ENCODE measurements at places on chromosomes 12 and 14.

GRCh38 chr14:100885617-100886016 is 17.9 kb downstream of the RTL1 start:
- DNase-seq, result no peak

DNA sequence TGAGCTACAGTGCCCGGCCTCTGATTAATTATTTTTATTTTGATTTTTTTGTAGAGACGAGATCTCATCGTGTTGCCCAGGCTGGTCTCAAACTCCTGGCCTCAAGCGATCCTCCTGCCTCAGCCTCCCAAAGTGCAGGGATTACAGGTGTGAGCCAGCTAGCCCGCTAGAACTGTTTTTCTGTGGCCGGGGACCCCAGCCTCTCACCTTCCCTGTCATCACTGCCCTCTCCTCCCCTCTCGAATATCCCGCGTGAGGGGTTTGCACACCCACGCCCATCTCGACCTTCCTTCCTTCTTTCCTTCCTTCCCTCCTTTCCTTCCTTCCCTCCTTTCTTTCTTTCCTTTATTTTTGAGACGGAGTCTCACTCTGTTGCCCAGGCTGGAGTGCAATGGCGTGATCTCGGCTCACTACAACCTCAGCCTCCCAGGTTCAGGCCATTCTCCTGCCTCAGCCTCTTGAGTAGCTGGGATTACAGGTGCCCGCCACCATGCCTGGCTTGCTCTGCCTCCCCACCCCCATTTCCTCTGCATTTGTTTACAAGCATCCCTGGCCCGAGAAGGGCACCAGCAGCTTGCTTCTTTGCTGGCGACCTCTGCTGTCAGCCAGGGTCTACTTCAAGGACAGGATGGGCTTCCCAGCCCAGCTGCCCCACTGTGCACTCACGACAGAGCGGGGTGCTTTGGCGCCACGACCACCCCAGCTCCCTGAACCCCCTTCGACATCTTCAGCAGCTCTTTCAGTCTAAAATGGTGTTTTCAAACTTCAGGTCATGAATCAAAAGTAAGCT is 4.3 kb upstream of the TRAF3 start:
- DNase-seq, result no peak

DNA sequence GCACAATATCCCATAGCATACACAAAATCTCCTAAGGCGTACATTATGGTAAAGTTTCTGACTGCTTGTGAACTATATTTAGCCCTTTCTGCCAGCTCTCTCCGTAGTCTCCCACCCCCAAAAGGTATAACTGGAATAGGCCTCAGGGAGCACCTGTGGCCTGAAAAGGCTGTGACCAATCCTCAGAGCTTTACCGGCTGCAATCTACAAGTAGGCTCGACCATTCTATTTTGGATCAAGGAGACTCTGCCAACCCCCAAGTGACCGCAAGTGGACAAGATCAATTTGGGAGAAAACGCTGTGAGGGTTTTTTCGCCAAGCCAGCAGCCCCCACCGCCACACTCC is 1.2 kb downstream of the PPTC7 start:
- DNase-seq, result no peak

GRCh38 chr12:114726092-114726710 is 42.2 kb upstream of the TBX3 start:
- DNase-seq, result no peak

DNA sequence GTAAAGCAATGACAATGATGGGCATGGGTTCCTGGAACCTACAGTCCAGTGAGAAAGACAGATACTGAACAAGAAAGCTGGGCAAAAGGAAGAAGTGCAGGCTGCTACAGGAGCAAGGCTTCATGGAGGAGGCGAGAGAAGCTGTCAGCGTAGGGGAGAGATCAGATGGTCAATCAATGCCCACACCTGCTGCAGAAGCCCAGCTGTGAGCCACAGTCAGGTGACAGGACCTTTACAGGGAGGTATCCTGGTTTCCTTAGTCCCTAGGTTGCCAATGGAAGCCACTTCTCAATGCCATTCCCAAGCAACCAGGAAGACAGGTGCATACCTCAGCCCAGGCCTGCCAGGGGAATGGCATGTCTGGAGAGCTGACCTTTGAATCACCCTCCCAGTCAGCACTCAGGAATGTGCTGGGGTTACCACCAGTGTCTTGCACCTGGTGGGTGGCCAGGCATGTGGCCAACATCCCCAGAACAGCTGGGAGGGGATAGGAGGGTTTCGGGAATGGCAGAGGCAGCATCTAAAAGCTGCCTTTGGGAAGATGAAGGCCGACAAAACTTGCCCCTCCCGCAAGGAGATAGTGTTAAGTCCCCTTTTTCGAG is 170.3 kb downstream of the TTC7B start:
- DNase-seq, result no peak

DNA sequence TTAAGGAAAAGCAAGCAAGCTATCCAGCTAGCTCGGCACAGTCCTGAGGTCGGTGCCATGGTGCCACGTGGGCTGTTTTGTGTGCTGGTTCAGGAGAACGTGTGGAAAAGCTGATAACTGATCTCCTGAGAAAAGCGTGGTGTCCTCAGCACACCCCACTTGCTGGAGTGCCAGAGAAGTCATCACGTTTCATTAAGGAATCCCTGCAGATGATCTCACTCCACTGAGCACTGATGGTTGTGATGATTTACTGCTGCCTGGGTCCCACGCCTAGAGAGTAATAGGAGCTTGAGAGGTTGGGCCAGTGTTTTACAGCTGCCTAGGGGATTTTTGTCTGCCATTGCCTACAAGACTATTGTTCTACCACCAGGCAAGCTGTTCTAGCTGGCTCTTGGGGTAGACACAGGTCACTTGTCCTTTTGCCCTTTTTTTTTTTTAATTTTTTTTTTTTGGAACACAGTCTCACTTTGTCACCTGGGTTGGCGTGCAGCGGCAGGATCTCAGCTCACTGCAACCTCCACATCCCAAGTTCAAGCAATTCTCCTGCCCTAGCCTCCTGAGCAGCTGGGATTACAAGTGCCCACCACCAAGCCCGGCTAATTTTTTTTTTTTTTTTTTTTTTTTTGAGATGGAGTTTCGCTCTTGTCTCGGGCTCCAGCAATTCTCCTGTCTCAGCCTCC is 42.3 kb upstream of the EVL start:
- DNase-seq, result no peak

DNA sequence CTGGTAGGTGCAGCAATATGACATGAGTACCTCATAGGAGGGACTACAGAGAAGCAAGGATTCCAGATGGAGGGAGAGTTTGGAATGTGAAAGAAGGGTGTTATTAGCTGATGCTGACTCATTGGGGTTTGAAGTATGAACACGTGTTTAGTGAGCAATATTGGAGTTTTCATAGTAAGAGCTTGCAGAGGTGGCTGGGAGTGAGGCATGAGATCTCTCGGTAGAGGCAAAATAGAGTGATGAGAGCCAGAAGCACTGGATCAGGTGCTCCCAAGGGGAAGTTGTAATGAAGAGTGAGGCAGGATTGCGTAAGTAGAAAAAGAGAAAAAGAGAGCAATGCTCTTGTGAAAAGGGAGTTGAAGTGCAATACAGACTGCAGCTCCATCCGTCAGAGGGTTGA is 42.1 kb downstream of the MGST1 start:
- DNase-seq, result peak; percentile 64

GRCh38 chr12:122309564-122310121 is 43.3 kb upstream of the VPS33A start:
- DNase-seq, result no peak

DNA sequence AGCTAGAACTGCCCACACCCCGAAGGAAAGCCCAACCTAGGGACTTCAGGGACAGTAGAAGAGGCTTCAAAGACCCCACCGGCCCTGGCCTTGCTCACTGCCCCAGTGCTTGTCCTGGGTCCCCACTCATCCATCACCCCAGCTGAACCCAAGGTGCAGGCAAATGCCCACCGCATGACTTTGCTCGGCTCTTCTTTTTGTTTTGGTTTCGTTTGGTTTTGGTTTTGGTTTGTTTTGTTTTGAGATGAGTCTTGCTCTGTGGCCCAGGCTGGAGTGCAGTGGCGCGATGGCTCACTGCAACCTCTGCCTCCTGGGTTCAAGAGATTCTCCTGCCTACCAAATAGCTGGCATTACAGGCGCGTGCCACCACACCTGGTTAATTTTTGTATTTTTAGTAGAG is 9.0 kb downstream of the CCDC85C start:
- no peak for DNase-seq

DNA sequence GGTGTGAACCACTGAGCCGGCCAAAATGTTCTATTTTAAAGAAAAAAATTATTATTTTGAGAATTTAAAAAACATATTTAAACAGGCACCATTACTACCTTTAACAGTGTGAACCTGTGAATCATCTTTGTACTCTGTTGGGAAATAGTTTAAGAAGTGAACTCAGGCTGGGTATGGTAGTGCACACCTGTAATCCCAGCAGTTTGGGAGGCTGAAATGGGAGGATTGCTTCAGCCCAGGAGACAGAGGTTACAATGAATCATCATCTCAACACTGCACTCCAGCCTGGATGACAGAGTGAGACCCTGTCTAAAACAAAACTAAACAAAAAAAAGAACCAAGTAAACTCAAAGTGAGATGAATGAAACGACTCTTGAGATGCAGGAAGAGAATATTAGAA is 3.1 kb upstream of the WDR89 start:
- DNase-seq, result no peak
